Natural killer cell (primary cell): ENCODE measurements at places on chromosomes 6 and 20. TPM values are rescaled to one million over a fixed set of nuclear protein-coding genes. Genes with fewer than 3 reads are reported as not detected.

GRCh38 chr6:66328200-66328599 lies 621.2 kb upstream of the EYS start:
- H3K4me3 ChIP-seq = no peak overlapping the region
- no peaks in the 10 kb centered on the region for H3K27me3 ChIP-seq

GRCh38 chr6:47836046-47836445 lies 54.2 kb downstream of the OPN5 start:
- H3K36me3 ChIP-seq = no peaks in the 10 kb centered on the region
- no peak overlapping the region for H3K27ac ChIP-seq
- no peak overlapping the region for H3K4me3 ChIP-seq
- H3K27me3 ChIP-seq = no peaks in the 10 kb centered on the region
- no peak for DNase-seq
- H3K4me1 ChIP-seq = no peaks in the 10 kb centered on the region

DNA sequence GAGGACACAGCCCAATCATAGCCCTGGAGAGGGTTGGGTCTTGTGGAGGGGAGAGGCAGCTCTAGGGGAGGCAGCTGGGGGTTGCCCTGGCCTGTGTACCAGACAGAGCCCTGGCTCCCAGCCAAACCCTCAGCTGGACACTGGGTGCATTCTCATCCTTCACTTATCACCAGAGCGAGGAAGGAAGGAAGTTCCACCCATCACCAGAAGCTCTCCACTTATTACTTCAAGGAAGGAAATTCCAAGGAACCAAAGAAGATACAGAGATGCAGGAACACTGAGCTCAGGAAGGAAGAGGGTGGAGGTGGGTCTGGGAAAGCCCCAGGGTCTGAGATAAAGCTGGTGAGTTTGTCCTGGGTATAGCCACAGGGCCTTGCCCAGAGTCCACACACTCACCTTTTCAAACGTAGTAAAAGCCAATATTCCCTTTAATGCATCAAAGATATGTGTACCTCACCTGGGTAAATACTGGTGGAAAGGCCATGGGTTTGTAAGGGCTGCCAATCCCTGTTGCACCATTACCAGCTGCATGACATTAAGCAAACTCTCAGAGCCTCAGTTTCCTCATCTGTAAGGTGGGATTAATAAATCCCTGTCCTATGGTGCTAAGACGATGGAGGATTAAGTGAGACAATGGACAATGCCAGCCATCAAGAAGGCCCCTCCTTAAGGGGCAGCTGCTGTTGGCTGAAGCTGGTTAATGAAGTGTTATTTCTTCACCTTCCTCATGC lies 109.7 kb upstream of the NAA20 start:
- no peaks in the 10 kb centered on the region for H3K27me3 ChIP-seq
- no peak for DNase-seq
- H3K36me3 ChIP-seq = no peaks in the 10 kb centered on the region
- H3K4me3 ChIP-seq = no peak overlapping the region

Gene DEFB127
- not detected for total RNA-seq

Gene FLRT3
- not detected for total RNA-seq

Gene SLC29A1
- total RNA-seq = 5.2 TPM

Gene SLPI
- 0.90 TPM for total RNA-seq
